ENCODE measurements at places on chromosomes 16 and 17. TPM values are rescaled to one million over a fixed set of nuclear protein-coding genes. Genes with fewer than 3 reads are reported as not detected.

Gene DDX5
- 168 TPM for total RNA-seq

Gene TXNDC11
- 30.7 TPM for total RNA-seq

- no peak for DNase-seq
These were observed 61.7 kb downstream of the MARF1 start for GRCh38 chr16:15581127-15581815.

- DNase-seq, result no peak
These were observed 57.3 kb upstream of the MON1B start for GRCh38 chr16:77133706-77134105.

DNA sequence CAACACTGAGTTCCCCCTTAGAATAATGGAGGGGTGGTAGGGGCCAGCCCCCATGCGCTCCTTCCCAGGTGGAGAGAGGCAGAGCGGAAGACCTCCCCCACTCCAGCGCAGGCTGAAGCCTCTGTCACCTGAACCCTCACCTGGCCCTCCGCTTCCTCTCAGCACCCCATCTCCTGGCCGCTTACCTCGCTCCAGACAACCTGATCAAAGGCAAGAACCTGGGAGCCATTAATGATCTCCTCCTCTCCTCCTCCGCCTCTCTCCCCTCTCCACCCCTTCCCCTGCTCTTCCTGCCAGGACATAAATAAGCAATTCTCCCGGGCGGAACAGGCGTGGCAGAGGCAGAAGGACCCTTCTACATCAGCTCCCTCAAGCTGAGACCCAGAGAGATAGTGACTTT lies 110.2 kb upstream of the LHX1 start:
- DNase-seq, result no peak

DNA sequence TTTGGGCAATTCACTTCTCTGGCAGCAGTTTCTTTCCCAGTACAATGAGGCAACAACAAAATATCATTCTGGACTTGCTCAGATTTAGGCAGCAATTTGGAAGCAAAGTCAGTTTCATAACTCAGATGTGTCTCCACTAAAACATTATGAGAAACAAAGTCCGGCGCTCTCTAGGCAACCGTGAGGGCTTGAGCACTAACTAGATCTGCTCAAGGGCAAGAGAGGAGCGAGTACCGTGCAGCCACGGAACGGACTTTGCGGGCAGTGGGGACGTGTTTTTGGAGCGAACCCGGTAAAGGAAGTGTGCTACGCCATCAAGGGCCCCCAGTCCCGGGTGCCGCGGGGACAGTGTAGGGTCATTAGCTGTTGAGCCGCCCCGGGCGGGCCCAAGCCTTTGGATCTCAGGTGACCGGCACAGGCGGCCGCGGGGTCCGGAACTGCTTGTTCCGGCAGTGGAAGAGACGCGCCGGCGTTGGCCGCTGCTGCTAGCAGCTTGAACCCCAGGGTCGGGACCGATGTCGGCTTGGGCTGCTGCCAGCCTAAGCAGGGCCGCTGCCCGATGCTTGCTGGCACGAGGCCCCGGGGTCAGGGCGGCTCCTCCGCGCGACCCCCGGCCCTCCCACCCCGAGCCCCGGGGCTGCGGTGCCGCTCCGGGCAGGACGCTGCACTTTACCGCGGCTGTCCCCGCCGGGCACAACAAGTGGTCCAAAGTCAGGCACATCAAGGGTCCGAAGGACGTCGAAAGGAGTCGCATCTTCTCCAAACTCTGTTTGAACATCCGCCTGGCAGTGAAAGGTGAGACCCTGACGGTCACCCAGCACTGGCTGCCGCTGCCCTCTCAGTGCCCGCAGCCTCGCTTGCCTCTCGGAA lies at the start of gene TACO1:
TACO1 (plus strand) TSS at position 327 of the 870 bp plus-strand sequence; CDS start at position 516, 189 bp downstream.
- peak; percentile 84 for DNase-seq

- DNase-seq, result no peak
These were observed 47.1 kb downstream of the BCL7C start for GRCh38 chr16:30846649-30847402.

Gene FAM20A
- 1.8 TPM for total RNA-seq

DNA sequence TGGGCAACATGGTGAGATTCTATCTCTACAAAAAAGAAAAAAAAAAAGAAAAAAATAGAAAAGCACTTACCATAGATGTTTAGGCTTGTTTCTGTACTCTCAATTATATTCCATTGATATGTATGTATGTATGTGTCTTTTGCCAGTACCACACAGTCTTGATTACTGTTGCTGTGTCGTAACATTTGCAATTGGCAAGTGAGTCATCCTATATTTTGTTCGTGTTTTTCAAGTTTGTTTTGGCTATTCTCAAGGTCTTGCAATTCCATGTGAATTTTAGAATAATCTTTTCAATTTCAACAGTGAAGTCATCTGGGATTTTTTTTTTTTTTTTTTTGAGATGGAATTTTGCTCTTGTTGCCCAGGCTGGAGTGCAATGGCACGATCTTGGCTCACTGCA lies 19.3 kb downstream of the SPECC1 start:
- no peak for DNase-seq

DNA sequence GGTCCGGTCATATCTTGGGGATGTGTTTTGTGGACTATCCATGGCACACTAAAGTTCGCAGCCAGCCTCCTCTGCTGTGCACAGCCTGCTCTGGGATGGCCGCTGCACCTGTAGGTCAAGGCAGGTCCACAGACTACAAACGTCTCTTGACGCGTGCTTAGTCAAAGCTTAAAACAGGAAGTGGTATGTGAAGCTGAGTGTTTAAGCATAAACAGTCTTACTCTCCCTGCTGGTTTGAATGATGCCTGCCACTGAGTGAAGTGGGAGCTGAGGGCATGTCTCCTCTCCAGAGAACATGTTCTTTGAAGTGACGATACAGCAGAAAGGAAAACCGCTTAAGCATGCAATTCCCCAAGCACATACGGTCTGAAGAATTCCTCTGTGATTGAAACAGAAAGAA lies 365.6 kb downstream of the SLC39A11 start:
- no peak for DNase-seq

Gene ABI3
- total RNA-seq, result 2.5 TPM

DNA sequence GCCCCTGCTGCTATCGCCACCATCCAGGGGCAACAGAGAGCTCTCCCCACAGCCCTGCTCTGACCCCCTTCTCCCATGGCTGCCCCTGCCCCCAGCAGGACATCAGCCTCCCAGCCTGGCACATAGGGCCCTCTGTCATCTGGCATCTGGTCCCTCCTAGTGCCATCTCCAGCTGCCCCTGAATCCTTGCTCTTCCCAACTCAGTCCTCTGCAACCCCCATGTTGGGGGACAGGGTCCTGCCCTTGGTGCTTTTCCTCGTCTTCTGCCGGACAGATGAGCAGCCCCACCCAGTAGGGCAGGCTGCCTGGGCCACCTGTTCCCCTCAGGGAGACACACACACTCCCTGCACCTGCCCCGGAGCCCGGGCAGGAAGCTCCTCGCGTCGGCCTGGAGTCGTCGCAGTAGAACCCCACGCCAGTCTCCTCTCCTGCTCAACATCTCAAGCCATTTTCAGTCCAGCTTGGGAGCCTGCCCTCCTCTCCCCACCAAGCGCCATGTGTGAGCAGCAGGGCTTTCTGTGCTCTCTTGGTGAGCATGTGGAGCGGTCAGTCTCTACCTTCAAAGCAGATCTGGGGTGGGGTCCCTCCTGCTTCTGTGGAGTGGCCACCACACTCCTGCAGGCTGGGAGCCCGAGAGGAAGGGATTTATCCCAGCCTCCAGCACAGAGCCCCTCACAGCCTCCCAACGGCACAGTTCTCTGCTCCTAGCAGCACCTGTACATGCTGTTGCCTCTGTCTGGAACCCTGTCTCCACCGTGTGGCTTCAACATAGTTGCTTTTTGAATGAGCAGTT lies 28.2 kb downstream of the TNFRSF13B start:
- no peak for DNase-seq

Gene SLFN11
- total RNA-seq, result 8.3 TPM

Gene SOST
- not detected for total RNA-seq

DNA sequence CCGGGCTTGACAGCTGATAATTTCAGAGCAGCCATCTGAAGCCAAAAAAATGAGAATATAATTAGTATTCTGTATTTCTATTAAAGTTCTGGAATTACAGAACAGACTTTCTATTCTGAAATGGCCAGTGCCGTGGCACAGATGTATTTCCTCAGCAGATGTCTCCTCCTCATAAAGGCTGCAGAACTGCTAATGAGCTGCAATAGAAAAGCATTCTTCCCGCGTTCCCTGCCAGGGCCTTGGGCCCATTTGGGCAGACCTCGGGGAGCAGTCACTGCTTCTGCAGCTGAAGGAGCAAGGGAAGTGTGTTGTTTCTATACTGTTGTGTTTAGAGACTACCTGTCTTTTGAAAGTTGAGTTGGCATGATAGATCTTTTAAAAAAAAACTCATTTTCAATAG lies 152.6 kb upstream of the CACNG5 start:
- no peak for DNase-seq

GRCh38 chr16:4081521-4082021 lies 34.7 kb downstream of the ADCY9 start:
- DNase-seq, result no peak

- no peak for DNase-seq
These were observed 11.5 kb downstream of the CETP start for GRCh38 chr16:56973294-56973689.

DNA sequence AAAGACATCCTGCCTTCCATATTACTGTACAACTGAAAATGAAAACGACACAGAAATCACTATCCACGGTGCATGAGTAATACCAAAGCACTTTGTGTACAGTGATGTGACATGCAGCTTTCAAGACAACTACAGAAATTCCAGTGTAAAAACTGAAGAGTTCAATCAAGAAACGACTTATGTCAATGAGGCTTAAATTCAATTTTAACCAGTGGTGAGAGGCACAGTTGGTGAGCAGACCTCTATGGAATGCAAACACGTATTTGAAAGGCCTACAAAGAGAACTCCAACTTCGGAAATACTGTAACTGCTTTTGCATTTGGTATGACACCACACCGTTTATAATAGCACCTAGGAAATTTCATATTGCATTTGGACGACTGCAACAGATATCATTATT lies 87.6 kb downstream of the USP31 start:
- DNase-seq, result no peak

DNA sequence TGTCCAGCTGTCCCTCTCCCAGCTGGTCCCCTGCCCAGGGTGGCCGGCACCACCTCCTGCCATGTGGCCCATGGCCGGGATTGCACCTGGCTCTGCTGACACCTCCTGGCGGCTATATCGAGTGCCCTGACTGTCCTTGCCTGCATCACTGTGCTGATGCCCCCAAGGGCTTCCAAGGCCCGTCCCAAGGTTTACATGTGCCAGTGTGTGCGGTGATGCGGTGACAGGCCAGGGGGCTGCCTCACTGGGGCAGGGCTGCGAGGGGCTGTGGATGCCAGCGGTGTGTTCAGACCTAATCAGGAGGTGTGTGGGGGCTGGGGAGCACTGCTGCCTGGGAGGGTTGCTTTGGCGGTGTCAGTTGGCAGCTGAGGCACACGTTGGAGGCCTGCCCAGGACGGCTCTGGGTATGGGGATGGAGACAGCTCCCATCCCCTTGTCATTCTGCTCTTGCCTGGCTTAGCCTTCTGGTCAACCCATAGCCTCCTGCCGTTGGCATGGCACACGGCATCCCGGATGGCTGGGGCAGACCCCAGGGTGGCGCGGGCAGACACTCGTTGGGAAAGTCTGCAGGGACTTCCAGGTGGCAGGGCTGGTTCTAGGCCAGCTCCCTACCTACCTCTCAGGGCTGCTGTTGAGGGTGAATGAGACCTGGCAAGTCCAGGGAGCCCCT lies 5.5 kb downstream of the MAP2K3 start:
- DNase-seq, result peak; percentile 94

Gene LGALS9C
- not detected for total RNA-seq

Gene HOXB3
- total RNA-seq, result 8.8 TPM

DNA sequence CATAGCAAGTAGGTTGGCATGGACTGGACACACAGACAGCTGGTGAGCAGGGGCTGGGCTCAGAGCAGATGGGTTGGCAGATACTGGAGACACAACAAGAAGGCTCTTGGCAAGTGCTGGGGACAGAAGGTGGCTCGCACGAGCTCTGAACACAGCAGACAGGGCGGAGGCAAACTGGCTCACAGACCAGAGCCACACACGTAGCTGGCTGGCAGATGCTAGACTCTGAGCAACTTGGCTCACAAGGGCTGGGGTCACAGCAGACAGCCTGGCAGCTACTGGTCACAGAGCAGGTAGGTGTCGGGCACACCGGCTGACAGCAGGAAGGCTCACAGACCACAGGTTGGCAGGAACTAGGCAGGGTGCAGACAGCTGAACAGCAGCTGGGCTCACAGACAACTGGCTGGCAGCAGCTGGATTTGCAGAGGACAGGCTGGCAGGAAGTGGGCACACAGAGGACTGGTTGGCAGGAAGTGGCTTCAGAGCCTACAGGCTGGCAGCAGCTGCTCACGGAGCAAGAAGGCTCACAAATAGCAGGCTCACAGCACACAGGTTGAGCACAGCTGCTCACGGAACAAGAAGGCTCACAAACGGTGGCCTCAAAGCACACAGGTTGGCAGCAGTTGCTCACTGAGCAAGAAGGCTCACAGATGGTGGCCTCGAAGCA lies 725 bp downstream of the KRTAP16-1 start:
- DNase-seq, result peak; percentile 71

- DNase-seq, result no peak
These were observed 3.2 kb upstream of the CRHR1 start for GRCh38 chr17:45780921-45781320.

DNA sequence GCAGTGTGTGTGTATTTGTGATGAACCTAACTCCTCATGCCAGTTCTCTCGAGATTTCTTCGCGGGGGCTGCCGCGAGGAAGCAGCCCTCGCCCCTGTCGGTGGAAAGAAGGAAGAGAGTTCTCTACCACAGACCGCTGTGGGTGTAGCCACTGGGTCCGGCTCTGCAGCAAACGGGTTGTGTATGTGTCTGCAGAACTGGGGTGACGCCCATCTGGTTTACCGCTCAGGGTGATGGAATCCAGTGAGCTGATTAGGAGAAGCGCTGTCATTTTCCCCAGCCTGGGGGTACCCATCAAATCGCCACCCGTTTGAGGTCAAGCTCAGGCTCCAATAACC lies 7.7 kb downstream of the CORO6 start:
- peak; percentile 67 for DNase-seq

DNA sequence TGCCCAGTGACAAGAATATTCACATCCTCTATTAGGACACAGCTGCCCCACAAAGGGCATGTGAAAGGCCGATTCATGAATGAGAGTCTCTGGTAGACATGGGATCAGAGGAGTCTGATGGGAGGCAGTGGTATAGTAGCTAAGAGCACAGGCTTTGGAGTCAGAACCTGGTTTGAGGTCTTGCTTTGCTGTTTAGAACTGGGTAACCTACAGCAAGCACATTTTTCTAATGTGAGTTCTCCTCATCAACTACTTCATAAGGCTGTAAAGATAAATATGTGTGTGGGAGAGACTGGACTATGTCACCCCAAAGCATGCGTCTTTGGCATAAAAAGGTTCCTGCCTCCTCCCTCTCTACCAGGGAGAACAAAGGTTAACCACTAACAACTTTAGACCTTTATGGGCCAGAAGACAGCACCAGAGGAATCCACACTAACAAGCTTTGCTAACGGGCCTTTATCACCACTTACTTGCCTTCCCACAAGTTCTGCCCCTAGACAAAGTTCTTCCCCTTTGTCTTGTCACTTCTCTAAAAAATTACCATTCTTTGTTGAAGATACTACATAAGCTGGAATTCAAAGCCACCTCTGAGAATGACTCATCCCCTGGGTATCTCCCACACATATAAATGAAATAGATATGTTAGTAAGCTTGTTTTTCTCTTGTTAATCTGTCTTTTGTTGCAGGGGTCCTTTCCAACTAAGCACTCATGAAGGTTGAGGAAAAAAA lies 21.1 kb downstream of the CDR2 start:
- no peak for DNase-seq

- DNase-seq, result no peak
These were observed 8.8 kb upstream of the WNT3 start for GRCh38 chr17:46827274-46827673.

Gene ZDHHC1
- 6.9 TPM for total RNA-seq

Gene KCNH4
- 0.11 TPM for total RNA-seq

All from psoas muscle (tissue), 8 donors.